Liver (tissue), 10 donors: ENCODE measurements at places on chromosomes 1 and 21.

GRCh38 chr1:85278853-85279314, 2.5 kb upstream of the BCL10 start:
- no peak for DNase-seq

DNA sequence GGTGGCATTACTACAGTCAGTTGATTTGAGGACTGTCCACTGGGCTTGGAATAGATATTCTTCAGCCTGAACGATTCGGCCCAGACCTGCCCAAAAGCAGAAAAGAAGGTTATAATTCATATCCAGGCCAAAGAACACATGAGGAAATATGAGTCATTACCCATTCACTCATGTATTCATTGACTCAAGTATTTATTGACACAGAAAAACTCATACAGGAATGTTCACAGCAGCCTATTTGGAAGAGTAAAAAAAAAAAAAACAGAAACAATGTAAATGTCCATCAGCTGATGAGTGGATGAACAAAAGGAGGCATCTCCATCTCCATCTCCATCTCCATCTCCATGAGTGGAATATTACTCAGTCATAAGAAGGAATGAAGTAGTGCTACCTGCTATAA, 15.9 kb downstream of the ZMYND12 start:
- DNase-seq = no peak

DNA sequence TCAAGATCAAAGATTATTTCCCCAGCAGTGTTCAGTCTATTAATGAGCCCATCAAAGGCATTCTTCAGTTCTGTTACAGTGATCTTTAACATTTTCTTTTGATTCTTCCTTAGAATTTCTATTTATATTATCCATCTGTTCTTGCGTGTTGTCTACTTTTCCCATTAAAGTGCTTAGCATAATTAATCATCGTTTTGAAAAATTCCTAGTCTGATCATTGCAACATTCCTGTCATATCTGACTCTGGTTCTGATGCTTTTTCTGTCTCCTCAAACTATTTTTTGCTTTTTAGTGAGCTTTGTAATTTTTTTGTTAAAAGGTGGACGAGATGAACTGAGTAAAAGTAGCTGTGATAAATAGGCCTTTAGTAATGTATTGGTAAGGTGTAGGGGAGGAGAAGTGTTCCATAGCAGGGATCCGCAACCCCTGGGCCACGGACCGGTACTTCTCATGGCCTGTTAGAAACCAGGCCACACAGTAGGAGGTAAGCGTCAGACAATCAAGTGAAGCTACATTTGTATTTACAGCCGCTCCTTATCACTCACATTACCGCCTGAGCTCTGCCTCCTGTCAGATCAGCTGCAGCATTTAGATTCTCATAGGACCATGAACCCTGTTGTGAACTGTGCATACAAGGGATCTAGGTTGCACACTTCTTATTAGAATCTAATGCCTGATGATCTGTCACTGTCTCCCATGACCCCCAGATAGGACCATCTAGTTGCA, 163.3 kb downstream of the PIK3R3 start:
- DNase-seq = no peak

GRCh38 chr1:8789314-8790214, 27.9 kb downstream of the RERE start:
- peak; percentile 47 for DNase-seq

GRCh38 chr1:41448821-41449220, 35.7 kb downstream of the EDN2 start:
- DNase-seq = no peak

- DNase-seq = no peak
These were observed 5.5 kb upstream of the PLEKHM2 start for GRCh38 chr1:15678578-15678977.

DNA sequence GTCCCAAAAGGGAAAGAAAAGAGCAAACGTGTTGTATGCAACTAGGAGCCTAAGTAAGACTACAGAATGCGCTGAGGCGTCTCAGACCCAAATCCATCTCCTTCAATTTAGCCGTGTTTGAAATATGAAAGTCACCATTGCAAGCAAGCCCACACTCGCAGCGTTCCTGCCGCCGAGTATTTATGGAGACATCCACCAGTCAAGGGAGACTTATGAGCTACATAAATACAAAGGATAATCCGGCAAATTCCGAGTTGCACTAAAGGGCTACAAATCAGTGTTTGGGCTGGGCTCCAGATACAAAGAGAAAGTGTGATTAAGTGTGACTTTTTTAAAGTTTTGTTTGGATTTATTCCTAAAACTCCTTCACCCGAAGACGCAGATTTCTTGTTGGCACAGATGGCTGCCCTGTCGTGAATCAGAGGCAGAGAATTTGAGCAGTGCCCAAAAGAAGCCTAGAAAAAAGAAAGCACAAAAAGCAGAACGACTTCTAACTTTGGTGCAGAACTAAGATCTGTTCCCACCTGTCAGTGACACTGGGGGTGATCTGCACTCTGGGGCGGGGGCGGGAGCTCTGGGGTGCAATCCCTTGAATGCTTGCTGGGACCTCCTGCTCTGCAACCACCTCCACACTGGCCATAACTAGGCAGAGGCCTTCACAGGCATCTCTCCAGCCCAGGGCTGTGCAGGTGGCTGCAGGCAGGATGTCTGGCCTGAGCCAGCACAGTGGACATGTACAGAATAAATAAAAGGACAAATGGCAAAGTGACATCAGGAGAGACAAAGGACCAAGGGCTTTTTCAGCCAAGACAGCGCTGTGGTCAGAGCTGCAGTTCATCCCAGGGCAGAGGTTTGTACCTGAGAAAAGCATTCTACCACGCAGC, 489.7 kb downstream of the NPHP4 start:
- DNase-seq = no peak

DNA sequence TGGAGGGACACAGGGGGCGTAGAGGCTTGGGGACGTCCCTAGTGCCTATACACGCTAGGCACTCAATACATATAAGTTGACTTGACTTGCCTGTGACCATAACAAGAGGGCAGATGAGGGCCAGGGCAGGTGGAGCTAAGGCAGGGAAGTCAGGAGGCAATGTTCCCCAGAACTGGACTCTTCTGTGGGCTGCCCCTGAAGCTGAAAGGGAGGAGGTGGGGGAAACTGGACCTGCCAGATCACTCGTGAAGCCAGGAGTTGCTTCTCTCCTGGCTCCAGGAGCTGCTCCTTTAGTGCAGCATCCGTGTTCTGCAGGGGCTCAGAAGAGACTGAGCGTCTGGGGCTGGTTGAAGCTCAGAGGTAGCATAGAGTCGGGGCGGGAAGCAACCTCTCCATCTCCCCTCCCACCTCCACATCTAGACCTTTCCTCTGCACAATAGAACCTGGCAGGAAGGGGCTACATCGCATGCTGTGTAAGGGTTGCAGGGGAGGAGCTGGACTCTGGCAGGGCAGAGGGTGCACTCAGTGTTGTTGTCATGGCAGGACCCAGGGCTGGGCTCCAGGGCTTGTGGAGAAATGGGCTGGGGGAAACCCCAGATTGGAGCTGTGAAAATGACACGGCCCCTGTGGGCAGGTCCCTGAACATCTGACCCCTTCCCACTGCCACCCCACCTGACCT, 2.9 kb upstream of the SEMA4A start:
- DNase-seq = no peak

GRCh38 chr1:237416924-237417655, 375.1 kb downstream of the RYR2 start:
- DNase-seq = no peak

DNA sequence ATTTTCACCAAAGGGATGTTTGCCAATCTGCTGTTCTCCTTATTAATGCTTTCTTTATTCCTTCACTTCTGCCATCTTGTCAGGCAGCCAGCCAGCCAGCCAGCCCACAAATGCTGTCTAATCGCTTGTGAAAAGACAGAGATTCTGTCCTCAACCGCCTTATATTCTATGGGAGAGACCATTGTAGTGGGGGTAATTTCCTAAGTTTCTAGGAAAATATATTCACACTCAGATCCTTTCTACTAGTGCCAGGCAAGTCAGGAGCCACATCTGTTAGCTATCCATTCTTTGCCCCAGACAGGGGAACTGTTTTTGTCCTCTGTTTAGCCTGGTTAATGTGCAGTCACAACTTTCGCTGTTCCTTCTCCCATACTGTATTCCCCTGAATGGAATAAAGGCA, 1023.1 kb downstream of the ADGRL2 start:
- no peak for DNase-seq

GRCh38 chr1:221165839-221166500, 286.7 kb downstream of the HLX start:
- DNase-seq = no peak

GRCh38 chr1:51697166-51697565, 80.3 kb downstream of the OSBPL9 start:
- no peak for DNase-seq

- no peak for DNase-seq
These were observed 591.8 kb downstream of the ADGRL2 start for GRCh38 chr1:82392513-82392912.

DNA sequence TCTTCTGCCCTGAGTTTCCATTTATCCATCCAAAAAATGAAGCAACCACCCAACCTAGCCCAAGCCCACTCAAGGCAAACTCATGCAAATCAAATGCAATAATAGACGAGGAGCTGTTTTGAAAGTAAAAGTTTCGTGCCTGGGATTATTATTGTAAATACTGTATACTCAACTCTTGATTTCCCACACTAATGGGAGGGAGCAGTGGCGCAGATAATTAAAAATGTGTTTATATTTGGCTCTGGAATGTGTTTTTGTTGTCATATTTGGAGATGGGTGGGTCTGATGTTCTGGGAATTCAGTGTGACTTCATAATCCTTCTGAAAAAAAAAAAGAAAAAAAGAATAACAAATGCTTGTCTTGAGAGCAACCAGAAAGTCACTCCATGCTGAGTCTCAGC, 52.5 kb downstream of the KLHDC7A start:
- no peak for DNase-seq

- no peak for DNase-seq
These were observed 580.1 kb upstream of the ADGRL2 start for GRCh38 chr1:81220614-81221071.

- no peak for DNase-seq
These were observed 176.5 kb downstream of the HIVEP3 start for GRCh38 chr1:41742219-41742618.

- no peak for DNase-seq
These were observed 97.4 kb upstream of the GFI1 start for GRCh38 chr1:92583821-92584760.

- DNase-seq = no peak
These were observed 2.4 kb upstream of the BRWD1 start for GRCh38 chr21:39315603-39316445.

DNA sequence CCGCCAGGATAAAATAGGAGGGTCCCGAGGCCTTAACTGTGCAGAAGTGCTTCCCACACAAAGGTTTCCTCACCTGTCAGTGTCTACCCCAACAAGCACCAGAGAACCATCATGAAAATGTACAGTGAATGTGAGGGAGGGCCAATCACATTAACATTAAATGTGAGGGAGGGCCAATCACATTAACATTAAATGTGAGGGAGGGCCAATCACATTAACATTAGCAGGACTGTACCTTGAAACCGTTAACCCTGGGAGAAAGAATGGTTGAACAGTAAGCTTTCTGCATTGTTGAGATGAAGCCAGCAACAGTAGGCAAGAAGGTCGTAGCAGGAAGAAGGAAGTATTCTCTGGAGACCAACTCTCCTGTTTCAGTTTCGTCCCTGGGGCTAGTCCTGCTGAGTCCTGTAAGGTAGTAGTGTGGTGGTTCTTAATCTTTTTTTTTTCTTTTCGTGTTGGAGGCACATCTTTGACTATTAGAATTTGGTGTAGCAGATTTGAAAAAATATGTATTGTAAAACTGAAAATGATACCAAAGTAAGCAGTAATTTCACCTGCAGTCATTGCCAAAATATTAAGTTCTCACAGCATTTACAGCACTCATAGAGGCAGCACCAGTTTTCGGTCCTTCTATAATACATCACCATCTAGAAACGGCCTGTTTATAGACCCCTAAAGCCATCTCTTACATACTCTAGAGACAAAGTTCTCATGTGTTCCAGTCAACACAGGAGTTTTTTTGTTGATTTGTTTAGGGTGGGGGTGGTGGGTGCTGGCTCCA, 98.6 kb upstream of the PPP2R5A start:
- no peak for DNase-seq

- peak; percentile 48 for DNase-seq
These were observed 41.7 kb upstream of the ZNF326 start for GRCh38 chr1:89953131-89953626.

GRCh38 chr1:27588256-27589232, 15.4 kb downstream of the AHDC1 start:
- DNase-seq = no peak

- no peak for DNase-seq
These were observed 13.9 kb downstream of the HLX start for GRCh38 chr1:220892997-220893700.

DNA sequence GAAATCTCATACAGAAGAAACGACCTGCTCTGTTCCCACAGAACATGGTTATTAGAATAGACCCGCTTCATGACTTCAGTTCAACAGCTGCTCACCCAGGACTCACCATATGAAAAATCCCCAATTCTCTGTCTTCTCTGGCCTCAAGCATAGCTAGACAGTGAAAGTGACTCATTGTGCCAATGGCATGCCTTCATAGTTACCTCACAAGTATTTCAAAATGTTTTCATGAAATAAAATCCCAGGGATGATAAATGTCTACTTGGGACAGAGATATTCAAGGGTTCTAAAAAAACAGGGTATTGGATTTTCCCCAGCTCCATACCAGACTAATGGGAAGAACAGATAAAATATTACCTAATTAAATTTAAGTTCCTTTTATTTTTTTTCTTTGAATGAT, 82.3 kb downstream of the NOTCH2 start:
- DNase-seq = no peak

GRCh38 chr1:41558761-41559171, 74.3 kb upstream of the EDN2 start:
- DNase-seq = no peak

DNA sequence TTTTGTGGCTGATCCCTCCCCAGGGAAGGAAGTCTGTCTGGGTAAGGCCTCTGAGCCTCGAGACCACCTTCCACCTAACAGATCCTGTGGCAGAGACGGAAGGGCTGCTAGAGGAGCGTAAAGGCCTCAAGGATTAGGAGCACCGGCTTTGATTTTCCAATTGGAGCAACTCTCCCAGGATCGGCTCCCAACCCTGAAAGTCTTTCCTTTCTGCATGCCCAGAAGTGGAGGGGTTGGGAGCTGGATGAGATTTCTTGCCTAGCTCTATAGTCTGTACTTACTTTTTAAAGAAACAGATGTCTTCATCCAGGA, 41.4 kb downstream of the ELK4 start:
- no peak for DNase-seq

DNA sequence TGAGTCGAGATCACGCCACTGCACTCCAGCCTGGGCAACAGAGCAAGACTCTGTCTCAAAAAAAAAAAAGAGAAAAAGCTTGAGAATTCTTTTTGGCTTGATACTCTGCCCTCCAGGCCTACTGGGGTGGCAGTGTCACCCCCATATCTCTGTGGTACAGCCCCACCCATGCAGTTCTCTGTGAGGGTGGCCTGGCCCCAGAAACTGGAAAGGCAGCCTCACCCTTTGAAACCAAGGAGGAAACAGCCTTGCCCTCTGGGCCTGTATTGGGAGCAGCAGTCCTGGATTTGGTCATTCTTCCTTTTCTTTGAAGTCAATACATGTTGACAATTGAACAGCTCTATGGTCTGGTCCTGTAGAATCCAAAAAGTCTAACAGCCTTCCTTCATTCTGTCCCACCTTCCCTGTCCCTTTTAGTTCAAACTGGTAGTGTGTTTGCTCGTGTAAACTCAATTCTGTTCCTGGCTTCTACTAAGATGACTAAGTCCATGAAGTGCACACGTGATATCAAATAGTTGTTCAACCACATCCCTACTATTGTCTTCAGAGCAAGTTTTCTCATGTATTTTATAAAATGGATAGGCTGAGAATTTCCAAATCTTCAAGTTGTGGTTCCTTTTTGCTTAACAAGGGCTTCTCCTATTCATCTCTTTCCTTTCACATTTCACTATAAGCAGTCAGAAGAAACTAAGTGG, 13.2 kb downstream of the ST7L start:
- no peak for DNase-seq
